Left cardiac atrium (tissue), 4 donors: ENCODE measurements at places on chromosomes 16 and 17. TPM values are rescaled to one million over a fixed set of nuclear protein-coding genes. Genes with fewer than 3 reads are reported as not detected.

Gene SULT1A4
- total RNA-seq = 3.4 TPM

Gene IRX5
- total RNA-seq = 1.1 TPM

Gene ZFP90
- 13.2 TPM for total RNA-seq

Gene MYH1
- not detected for total RNA-seq

Gene PYDC1
- total RNA-seq = not detected

Gene GJC1
- total RNA-seq = 28.5 TPM

- no peak for DNase-seq
Observed at GRCh38 chr17:43363181-43363925, 35.4 kb upstream of the ARL4D start.

- no peak for DNase-seq
Observed at GRCh38 chr17:33809748-33810147, 445.3 kb upstream of the CCL2 start.

DNA sequence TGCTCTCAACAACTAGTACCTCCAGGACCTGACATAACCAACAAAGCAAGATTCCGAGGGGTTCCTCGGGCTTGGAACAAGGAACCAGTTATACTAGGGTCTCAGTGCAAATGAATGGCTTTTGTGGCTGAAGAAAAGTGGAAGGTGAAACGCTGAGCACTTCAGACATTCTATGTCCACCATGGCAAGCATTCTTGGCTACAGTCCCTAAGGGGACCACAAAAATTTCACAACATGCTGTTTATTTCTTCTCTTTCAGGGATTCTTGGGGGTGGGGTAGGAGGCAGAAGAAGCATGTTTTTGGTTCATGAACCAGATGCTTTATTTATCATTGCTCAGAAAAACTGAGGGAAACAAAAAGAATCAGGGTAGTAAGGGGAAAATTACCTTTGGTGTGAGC lies 479.9 kb upstream of the CDH11 start:
- no peak for DNase-seq

- no peak for DNase-seq
Observed at GRCh38 chr17:73650617-73651200, 6.5 kb upstream of the SDK2 start.

- DNase-seq = peak; percentile 34
Observed at GRCh38 chr16:53061701-53062159, 6.9 kb downstream of the CHD9 start.

DNA sequence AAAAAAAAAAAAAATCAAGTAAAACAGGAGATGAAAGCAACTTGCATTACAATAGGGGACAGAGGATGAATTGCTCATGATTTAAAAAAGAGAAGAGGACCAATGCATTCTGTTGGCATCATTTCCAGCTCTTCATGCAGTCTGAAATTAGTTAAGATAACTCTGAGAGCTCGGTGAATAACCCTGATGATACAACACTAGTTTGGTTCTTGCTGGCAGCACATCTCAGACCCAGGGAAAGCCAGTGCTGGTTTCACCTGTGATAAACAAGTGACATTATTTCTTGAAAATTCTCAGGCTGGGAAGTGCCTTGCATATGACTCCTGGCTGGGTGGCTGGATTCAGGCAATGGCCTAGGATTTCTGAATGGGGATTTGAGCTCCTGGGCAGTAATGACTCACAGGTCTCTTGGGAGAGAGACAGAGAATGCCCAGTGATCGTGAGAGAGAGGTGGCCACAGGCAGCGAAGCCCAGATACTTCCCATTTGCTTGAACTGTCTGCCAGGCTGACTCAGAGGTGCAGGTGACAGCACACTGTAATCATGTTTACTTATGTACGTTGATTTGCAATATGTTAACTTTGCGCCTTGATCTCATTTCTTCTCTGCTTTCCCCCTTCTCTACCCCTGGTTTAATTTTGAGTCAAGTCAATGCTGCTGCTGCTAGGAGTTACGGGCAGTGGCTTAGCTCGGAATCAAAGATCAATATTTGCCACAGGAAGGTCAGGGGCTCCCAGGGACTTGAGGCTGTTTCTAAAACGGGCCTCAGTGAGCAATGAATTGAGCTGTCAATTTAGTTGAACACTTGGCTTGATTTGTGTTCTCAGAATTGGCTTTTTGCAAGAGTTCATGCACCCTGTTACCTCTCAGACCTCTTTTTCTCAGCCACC lies 27.1 kb downstream of the ARSG start:
- DNase-seq = no peak

DNA sequence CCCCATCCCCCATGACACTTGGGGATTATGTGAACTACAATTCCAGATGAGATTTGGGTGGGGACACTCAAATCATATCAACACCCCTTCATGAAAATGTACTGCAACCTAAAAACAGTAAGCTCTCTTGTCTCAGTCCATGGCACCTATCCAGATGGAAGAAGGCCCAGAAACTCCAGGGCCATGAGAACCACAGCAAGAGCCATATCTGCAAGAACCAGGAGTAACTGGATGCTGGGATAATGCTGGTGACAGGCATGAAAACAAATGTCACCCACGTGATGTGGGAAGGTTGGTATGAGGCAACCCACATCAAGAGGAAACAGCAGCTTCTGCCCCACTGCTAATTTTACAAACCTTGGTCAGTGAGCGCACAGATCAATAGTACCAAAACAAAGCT lies 400.1 kb upstream of the ERCC4 start:
- no peak for DNase-seq

GRCh38 chr17:81095383-81095762 lies 60.4 kb downstream of the BAIAP2 start:
- no peak for DNase-seq

DNA sequence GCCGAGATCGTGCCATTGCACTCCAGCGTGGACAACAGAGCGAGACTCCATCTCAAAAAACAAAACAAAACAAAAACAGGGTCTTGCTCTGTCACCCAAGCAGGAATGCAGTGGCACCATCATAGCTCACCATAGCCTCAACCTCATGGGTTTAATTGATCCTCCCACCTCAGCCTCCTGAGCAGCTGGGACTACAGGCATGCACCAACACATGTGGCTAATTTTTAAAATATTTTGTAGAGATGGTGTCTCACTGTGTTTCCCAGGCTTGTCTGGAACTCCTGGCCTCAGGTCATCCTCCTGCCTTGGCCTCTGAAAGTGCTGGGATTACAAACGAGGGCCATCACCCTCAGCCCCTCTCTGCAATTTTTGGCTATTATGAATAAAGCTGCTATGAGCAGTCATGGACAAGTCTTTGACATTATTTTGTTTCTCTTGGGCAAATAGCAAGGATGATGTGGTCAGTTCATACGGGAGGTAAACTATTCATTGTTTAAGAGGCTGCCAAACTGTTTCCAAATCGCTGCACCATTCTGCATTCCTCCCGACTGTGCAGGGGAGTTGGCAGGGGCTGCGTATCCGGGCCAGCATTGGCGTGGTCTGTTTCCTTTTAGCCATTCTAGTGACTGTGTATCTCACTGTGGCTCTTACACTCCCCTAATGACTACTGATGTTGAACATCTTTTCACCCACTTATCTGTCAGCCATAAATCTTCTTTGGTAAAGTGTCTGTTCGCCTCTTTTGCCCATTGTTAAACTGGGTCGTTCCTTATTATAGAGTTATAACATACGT lies 21.1 kb downstream of the EIF4A3 start:
- DNase-seq = no peak

GRCh38 chr16:53711390-53711789 lies 7.4 kb downstream of the FTO start:
- no peak for DNase-seq

GRCh38 chr17:7695586-7695985 lies 7.3 kb downstream of the WRAP53 start:
- no peak for DNase-seq

DNA sequence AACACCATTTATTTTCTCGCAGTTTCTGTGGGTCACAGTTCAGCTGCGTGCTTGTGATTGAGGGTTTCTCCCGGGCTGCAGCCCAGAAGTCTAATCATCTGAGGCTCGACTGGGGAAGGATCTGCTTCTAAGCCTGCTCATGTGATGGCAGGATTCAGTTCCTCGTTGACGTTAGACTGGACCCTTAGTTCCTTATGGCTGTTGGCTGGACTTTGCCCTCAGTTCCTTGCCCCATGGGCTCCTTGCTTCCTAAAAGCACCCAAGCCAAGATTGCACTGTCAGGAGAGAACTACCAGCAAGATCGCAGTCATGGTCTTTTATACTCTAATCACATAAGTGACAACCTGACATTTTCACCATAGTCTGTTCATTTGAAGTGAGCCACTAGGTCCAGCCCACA lies 250.0 kb downstream of the PRKCA start:
- DNase-seq = no peak

DNA sequence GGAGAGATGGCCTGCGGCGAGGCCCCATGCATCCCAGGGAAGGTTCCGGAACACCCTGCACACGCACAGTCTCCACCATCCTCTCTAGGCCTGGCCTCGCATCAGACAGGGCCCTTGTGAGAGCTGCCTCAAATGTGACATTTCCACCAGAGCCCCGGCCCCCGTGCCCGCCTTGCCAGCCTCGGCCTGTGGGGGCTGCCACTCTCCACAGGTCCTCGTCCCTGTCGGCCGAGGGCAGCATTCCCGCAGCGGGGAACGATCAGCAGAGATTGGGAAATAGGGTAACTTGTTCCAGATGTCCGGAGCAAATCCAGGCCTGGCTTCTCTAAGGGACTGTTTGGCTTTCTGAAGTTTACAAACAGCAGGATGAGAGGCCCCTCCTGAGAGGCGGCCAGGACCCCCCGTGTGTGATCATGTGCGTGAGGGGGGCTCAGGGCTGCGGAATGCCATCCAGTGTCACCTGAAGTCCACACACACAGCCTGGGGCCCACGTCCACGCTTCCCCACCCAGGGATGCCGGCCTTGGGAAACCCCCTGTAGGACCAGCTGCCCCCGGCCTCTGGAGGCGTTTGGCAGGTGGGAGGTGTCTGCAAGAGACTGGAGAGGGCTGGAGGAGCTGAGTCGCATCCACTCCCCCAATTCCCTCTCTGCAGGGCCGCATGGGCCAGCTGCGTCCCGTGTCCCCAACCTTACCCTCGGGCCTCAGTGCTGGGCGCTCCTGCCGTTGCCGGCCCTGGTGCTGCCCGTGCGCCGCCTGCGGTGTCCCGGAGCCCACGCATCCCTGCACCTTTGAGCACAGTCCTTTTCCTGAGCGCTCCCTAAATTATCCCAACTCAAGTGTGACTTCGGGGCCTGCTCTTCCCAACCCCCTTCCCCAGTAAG lies 70.4 kb downstream of the ZDHHC7 start:
- DNase-seq = no peak

- DNase-seq = peak; percentile 78
Observed at GRCh38 chr17:40316571-40317344, 7.8 kb downstream of the RARA start.
